Iris pigment epithelial cell (primary cell): ENCODE measurements at places on chromosomes 12 and 14.
A peak's percentile ranks its signal among the peaks of the same experiment; 100 is the strongest.

DNA sequence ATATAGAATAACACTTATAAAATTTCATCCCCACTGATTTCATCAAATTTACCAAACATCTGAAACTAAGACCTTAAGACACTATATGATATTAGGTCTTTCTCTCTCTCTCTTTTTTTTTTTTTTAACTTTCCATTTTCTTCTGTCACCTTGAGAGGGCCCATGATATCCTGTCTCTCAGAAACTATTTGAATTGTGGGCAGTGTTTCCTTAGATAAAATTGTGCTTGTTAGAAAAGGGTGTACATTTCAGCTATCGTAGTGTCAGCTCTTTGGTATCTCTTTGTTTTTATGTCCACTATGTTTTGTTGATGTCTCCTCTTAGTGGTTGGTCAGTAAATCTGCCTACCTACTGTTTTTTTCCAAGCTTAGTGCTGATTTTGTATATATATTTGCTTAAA, 23.8 kb downstream of the DNM1L start:
- no peak for DNase-seq

DNA sequence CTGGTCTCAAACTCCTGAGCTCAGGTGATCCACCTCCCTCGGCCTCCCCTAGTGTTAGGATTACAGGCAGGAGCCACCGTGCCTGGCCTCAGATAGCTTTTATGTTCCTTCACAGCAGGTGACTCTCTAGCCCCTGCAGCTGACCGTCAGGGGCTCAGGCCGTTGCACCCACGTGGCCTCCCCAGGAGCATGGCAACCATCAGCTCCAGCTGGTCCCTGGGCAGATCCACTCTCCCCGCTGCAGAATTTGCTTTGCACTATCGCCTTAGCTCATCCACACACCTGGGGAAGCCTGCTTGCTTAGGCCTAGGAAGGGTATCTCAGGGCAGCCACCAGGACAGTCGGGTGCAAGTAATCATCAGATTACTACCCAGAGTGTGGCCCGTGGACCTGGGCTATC, 62.6 kb downstream of the TSPAN9 start:
- no peak for DNase-seq

GRCh38 chr12:47052274-47052673, 27.1 kb upstream of the PCED1B start:
- DNase-seq, result no peak

DNA sequence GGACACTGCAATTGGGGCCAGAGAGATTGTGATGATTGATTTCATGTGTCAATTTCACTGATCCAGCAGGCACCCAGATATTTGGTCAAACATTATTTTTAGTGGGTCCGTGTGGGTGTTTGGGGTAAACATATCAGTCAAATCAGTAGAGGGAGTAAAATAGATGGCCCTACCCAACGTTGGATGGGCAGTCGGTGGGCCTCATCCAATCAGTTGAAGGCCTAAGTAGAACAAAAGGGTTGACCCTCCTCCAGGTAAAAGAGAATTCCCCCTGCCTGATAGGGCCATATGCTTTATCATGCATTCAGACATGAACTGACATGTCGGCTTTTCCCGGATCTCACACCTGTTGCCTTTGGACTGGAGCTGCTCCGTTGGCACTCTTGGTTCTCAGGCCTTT, 195.1 kb upstream of the CAND1 start:
- no peak for DNase-seq

GRCh38 chr12:33734871-33735270, 287.4 kb upstream of the ALG10 start:
- DNase-seq, result no peak

GRCh38 chr12:49874142-49874897, 29.4 kb downstream of the FAIM2 start:
- no peak for DNase-seq

DNA sequence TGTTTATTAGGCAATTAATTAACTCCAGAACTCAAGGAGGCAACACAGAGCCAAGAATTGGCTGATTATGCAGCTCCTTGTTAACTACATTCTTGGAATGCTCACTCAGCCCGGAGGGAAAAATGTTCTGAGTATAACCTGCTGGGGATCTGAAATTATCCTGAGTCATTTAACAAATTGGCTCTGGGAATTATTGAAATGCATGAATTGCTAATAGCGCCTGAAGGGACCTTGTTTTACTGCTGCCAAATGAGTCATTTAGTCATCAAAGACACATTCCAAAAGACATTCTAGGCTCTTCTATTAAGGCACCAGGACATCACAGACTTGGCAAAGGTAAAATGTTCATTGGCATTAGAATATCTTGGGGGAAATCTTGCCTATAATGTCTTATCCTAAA, 13.0 kb downstream of the TMEM52B start:
- DNase-seq, result peak; percentile 62

DNA sequence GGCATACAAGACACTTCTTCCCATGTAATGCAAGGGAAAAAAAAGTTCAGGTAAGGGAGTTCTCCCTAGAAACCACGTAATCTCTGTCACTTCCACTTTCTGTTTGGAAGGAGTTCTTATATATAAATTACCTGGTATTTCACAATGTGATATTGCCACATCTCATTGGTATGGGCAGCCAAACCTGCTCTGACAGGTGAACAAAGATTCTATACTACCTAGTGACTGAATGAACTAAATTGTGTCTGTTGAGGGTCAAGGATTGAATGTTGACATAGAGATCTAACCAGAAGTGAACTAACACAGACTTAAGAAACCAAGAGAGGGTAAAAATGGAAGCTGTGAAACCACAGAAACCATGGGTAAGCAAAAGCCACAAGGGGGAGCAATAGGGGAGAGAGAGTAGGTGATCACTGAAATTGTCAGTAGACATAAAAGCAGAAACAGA, 161.3 kb downstream of the RPL10L start:
- no peak for DNase-seq

GRCh38 chr14:77000340-77001270, 27.9 kb downstream of the IRF2BPL start:
- peak; percentile 47 for DNase-seq

DNA sequence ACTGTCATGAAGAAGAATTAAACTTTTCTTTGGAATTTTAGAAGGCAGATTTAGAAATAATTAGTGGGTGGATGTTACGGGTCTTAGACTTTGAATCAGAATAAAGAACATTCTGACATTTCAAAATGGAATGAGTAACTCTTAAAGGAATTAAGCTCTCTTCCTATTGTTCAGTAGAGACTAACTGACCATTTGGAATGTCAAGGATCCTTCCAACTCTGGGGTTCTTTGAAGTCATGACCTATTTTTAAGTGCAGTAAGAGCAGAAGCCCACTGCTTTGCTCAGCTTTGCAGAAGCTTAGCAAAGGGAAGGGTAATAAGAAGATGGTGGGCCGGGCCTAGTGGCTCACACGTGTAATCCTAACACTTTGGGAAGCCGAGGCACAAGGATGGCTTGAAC, 4.0 kb downstream of the CHURC1 start:
- peak; percentile 28 for DNase-seq

DNA sequence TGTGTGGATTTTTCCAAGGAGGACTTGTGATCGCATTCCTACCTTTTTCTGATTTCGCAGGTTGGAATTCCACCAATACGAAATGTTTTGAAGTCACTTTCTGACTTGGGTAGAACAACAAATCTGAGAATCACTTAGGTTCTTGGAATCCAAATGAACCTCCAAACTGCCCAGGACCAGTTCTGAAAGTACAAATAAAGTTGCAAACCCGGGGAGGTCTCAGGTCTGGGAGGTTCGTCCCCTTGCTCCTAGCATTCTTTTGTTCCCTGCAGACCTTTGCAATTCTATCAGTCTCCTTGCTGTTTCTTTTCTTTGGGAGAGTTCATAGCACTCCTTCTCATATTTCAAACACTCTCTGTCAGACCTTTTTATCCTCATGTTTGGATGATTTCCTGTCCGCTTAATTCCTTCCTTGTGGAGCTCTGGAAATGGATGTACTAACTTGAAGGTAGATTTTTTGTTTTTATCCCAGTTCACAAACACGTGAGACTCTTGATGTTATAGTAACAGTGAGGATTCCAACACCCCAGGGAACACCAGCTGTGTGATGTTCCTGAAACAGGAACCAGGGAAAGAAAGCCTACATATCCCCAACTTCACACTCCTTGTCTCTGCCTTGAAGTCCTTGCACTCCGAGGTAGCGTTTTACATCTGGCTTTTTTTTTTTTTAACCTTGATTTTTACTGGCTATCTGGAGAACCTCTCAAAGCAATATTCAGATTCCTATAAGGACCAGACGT, 70.6 kb downstream of the TMEM132C start:
- DNase-seq, result no peak

DNA sequence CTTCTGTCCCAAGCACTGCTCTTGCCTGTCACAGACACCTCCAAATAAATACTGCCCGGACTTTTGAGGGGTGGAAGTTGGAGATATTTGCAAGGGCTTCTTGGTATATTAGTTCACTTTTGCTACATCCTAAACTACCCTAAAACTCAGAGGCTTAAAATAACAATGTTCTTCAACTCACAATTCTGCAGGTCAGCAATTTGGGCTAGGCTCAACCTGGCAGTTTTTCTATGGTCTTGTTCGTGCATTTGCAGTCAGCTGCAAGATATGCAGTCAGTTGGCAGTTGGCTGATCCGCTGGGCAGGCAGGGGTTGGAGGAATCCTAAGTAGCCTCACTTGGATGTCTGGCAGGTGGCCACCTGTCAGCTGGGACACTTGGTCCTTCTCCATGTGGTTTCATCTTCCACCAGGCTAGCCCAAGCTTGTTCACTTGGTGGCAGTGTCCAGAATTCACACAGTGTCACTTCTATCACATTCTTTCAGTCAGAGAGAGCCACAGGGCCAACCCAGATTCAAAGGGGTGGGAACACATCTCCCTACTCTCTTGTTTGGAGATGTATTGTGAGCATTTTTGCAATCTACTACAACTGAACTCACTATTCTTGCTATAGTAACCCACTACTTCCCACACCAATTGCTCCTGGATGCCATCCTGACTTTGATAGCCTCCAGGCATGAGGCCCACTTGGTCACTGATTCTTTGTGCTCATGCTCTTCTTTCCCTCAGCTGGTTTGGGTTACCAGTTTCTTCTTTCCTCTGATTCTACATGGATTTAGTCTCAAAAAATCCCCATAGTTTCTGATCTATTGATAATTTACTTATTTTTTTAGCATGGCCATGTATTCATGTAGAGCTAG, 27.8 kb upstream of the CAPRIN2 start:
- DNase-seq, result no peak

- DNase-seq, result no peak
Measured at GRCh38 chr12:94272280-94272679, 123.9 kb downstream of the PLXNC1 start.

- DNase-seq, result no peak
Measured at GRCh38 chr14:65997347-65997746, 488.8 kb upstream of the CCDC196 start.

DNA sequence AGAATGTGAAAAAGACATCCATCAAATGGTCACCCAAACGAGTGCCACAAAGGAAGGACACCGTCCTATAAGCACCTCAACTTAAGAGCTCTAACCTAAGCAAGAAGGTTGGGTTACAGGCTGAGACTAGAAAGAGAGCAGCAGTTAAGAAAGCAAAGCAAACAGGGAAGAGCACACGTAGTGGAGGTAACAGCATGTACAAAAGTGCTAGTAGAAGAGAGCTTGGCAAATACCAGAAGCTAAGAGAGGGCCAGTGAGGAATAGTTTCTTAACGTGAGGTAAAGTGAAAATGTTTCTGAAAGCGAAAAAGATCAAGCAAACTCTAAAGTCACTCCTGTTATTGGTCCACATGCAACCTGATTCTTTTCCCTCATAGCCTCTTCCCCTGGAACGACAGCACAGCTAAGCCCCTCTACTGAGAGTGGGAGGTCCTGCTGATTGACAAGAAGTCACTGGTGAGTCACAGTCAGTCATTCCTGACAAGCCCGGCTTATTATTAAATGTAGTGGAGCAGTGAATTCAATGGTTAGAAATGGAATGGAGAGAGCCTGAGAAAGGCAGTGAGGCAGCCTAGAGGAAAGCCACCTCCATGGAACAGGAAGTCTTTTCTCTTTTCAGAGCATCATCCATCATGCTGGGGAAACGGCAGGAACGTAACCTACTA, 204.4 kb downstream of the SLC25A21 start:
- peak; percentile 27 for DNase-seq

- no peak for DNase-seq
Measured at GRCh38 chr14:60184905-60185555, 19.8 kb upstream of the DHRS7 start.

DNA sequence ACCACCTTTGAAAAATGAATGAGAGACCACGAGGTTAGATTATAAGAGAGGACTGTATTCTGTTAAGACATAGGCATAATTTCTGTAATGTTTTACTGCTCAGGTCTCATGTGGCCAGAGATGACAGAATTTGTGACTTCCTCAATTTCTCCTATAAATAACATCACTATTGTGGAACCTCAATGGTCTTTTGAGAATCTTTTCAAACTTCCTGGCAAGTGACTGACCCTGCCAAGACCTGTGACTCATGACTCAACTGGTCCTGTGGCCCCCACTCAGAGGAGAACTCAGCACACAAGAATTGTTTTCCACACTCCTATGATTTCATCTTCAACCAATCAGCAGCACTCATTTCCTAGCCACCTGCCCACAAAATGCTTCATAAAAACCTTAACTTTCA, 508.2 kb upstream of the ATP2B1 start:
- peak; percentile 38 for DNase-seq

GRCh38 chr12:114628199-114628598, 55.8 kb downstream of the TBX3 start:
- DNase-seq, result no peak

DNA sequence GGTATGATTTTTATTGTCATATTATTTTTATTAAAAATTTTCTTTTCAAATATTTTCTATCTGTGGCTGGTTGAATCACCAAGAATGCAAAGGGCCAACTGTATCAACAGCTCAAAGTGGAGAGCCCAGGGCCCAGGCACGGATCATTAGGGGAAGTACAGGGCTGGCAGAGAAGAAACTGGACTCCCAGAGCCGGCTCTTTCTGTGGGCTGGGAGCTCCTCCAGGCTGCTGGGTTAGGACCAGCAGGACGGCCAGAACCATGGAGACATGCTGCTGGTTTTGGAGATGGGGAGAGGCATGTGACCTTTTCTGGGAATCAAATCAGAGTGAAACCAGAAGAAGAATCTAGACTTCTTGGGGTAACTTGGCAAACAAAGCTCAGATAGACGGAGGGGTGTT, 220.5 kb downstream of the CACNA1C start:
- DNase-seq, result peak; percentile 77

- peak; percentile 47 for DNase-seq
Measured at GRCh38 chr14:32513571-32514009, 184.5 kb downstream of the AKAP6 start.

GRCh38 chr12:122096591-122097149, 18.1 kb downstream of the MLXIP start:
- peak; percentile 50 for DNase-seq

DNA sequence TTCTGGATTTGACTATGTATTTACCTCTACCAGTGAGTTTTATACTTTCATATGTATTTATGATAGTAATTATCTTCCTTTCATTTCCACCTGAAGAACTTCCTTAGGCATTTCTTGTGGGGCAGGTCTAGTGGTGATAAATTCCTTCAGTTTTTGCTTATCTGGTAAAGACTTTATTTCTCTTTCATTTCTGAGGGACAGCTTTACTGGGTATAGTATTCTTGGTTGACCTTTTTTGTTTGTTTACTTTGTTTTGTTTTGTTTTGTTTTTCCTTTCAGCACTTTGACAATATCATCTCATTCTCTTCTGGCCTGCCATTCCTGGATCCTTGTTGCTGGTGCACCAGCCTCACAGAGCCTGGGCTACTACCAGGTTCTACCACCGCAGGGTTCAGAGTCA, 53.9 kb upstream of the NFKBIA start:
- DNase-seq, result no peak
